ENCODE measurements at places on chromosomes 13 and 19. TPM values are rescaled to one million over a fixed set of nuclear protein-coding genes. Genes with fewer than 3 reads are reported as not detected.

The MKNK2 gene
- 115 TPM for total RNA-seq

The KCNC3 gene
- not detected for total RNA-seq

The OVOL3 gene
- not detected for total RNA-seq

The FGF21 gene
- not detected for total RNA-seq

The OPA3 gene
- 13.0 TPM for total RNA-seq

The HS6ST3 gene
- not detected for total RNA-seq

The ZNF99 gene
- total RNA-seq: not detected

Measured in hair follicular keratinocyte (primary cell).